Hematopoietic multipotent progenitor cell treated with erythropoietin and hydrocortisone succinate and interleukin-3 and kit ligand, for 15 days (in vitro differentiated cells): ENCODE measurements at places on chromosomes 5 and 9.

GRCh38 chr5:141392429-141393198, at the start of gene PCDHGA8:
PCDHGA8 (plus strand) TSS chr5:141392633; CDS start chr5:141392814, 181 bp downstream.
- no peak for DNase-seq

DNA sequence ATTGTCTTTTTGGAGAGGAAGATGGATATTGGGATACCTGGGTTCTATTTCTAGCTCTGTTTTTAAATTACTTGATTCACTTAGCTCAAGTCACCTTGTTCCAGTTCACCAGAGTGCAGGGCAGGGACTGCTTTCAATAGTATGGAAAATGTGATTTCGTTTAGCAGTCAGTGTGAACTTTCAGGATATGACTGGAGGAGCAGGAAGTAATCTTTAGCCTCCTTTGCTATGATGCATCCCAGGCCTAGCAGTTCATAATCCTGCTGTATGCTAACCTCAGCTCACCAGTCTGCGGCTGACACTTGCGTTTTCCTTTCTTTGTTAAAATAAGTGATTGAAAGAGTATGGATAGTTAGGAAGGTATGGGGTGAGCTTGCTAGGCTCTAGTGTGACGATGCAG, 169.7 kb downstream of the ARHGAP26 start:
- no peak for DNase-seq

DNA sequence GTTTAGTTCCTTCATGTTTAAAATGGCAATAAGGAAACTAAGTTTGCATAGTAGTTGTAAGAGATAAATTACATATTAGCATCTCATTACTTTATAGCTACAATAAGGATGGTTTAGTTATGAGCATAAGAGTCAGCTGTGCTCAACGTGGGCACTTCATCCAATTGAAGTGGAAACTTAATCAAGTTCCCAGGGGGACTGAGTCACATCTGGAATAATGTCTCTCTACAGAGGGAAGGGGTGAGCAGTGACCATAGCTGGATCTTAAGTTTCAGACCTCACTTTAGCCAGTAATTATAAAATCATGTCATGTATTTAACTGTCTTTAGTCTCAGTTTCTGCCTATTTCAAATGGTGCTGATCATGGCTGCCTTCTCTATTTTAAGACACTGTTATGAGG, 36.8 kb upstream of the FAM240B start:
- no peak for DNase-seq

DNA sequence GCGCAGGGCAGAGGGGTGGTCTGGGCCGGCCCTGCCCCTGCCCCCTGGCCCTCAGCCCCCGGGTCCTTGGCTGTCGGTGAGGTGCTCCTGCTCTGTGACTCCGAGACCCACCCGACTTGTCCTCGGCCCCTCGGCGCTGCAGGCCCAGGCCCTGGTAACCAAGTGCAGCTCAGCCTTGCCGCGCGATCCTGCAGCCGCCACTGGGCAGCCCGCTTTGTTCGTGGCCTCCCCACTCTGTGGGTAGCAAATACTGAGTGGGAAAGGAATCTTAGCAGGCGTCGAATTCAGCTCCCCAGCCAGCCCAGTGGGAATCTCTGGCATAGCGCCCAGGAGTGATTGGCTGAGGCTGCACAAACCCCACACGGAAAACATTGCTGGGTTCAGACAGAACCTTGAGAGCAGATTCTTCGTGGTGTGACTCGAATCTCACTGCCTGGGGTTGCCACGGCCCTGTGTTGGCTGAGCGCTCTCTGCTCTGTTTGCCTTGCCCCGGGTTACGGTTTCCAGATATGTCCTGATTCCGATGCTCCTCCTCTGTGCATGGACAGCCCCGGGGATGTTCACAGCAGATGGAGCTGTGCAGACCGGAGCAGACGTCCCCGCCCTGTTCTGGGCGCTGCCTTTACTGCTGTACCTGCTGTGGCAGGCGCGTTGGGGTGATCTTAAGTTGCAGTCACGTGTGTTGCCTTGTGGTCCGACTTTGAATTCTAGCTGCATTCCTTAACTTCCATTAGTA, 13.4 kb upstream of the EXOC3 start:
- no peak for DNase-seq

GRCh38 chr9:125235804-125236519, 5.2 kb downstream of the HSPA5 start:
- DNase-seq: no peak

DNA sequence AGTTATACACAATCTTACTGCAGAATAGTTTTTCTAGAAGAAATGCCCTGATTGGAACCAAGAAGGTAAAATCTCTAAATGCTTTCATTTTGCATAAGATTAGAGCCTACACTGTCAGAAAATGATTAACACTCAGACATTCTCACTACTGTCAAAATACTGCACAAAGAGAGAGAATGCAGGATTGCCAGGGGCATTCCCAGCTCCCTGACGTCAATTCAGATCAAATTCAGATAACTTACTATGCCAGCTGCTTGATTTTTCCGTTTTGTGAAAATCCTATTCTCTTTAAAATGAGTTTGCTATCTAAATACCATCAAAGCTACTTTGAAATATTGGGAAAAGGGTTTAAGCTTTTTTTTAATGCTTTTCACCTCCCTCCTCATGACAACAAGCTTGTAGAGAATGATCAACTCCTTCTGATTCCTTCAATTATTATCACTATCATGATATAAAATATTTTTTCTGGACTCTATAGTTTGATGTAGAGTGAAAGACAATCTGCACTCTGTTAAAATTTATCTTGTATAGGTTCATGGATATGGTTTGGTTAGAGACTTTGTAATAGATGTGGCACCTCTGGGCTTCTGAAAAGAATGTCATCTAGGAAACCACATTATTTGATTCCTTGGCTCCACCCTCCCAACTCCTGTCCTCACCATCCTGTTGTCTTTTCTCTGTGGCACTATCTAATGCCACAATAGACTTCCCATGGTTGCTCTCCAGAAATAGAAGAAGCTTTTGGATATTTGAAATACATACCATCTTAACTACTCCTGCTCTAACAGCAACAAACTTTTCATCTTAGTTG, 407.7 kb downstream of the PDE4D start:
- DNase-seq: no peak

DNA sequence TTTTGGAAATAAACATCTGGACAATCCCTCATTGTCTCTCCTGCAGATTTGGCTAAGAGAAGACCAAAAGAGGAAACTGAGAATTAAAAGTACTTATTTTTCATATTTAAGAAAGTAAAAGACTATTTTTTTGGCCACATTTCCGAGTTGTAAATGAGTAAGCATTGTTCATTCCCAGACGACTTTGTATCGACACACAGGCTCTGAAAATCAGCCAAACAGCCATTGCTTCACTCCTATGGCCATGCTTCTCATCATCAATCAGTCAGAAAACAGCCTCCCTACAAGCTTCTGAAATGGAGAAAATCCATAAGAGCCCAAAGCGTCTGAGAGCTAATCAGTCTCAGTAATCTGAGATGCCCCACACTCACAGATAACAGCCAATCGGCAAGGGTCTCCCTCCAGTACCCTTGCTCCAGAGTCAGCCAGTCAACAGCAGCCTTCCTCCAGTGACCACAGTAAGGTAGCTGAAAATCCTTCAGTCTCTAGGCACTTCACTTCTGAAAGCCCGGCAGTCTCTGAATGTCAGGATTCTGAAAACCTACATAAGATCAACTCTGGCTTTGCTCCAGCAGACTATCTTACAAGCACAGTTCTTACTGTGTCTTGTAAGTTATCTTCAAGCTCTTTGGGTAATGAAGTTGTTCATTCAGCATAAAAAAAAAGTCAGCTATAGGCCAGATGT, 30.9 kb downstream of the CDO1 start:
- DNase-seq: no peak

- DNase-seq: no peak
Measured at GRCh38 chr9:105515811-105516413, 42.0 kb upstream of the FKTN start.

- DNase-seq: no peak
Measured at GRCh38 chr9:90219548-90220118, 423.0 kb downstream of the DIRAS2 start.

GRCh38 chr5:156258934-156259333, 68.0 kb upstream of the SGCD start:
- DNase-seq: no peak

DNA sequence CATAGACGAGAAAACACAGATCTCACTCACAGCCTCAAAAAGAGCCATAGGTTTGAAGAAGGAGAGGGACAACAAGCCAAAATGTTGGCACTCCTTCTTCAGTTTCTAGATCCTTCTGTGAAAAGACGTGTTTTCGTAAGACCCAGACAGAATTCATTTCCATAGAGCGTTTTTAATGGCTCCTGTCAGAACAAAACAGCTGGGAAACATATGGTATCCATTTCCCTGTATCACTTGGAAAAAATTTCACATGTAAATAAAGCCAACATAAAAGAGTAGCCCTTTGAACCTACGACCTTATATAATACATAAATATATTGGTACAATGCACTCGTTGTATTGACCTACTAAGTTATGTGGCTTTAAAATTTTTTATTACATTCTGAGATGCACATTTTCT, 108.1 kb downstream of the SNCAIP start:
- DNase-seq: no peak

- no peak for DNase-seq
Measured at GRCh38 chr5:57986761-57987341, 473.0 kb downstream of the PLK2 start.

GRCh38 chr9:19231904-19232822, 1.7 kb downstream of the DENND4C start:
- peak; percentile 27 for DNase-seq

- no peak for DNase-seq
Measured at GRCh38 chr9:35508069-35508468, 18.2 kb downstream of the RUSC2 start.
